ENCODE measurements at places on chromosomes 5 and 9. TPM values are rescaled to one million over a fixed set of nuclear protein-coding genes. Genes with fewer than 3 reads are reported as not detected.

- DNase-seq: no peak
Observed at GRCh38 chr5:54722846-54723433, 205.4 kb downstream of the SNX18 start.

GRCh38 chr9:79809931-79810330 is 238.2 kb downstream of the TLE4 start:
- DNase-seq: no peak

DNA sequence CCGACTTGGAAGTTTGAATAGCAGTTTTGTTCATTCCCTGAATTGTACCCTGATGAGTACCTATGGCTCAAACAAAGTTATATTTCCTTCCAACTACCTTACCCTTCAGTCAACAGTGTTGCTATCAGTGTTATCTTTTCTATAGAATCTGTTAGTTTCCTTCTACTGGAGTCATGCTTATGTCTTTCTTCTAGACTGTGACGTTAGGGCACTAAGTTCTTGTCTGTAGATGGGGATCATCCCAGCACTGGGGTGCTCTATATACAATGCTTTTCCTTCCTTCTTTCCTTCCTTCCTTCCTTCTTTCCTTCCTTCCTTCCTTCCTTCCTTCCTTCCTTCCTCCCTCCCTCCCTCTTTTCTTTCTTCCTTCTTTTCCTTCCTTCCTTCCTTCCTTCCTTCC is 973.0 kb downstream of the CDH12 start:
- DNase-seq: no peak

- DNase-seq: no peak
Observed at GRCh38 chr5:61026004-61026403, 81.0 kb downstream of the NDUFAF2 start.

Gene TRIM36
- polyA plus RNA-seq: 2.6 TPM

- no peak for DNase-seq
Observed at GRCh38 chr5:131943916-131944315, 1.5 kb downstream of the MEIKIN start.

Gene CNTFR
- polyA plus RNA-seq: 15.9 TPM

GRCh38 chr5:68196876-68197275 is 18.7 kb upstream of the PIK3R1 start:
- no peak for DNase-seq

Gene PTGES
- polyA plus RNA-seq: 4.9 TPM

DNA sequence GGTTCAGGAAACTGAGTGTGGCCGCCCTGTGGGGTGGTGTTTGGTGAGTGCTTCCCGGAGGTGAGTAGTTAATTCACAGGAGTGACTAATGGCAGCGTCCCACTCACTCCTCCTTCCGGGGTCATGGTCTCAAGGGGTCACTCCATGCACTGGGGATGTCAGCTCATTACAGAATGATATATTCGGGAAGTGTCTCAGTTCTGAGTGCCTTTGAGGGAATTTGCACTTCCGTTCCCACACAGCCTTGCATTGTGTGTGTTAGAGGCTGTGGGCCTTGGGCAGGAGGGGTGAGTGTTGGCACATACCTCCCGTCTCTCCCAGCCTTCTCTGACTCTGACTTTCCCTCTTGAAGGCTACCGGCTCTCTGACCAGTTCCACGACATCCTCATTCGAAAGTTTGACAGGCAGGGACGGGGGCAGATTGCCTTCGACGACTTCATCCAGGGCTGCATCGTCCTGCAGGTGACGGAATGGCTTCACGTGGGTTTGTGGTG is 10.5 kb upstream of the AHRR start:
- DNase-seq: no peak

GRCh38 chr5:173864126-173865050 is 23.8 kb upstream of the CPEB4 start:
- DNase-seq: peak; percentile 42

GRCh38 chr9:122904823-122905710 is at the start of gene RC3H2:
RC3H2 (minus strand) TSS chr9:122905359; CDS start chr9:122897509, 7,850 bp downstream.
- DNase-seq: peak; percentile 99

Gene HMGCR
- polyA plus RNA-seq: 60.2 TPM

DNA sequence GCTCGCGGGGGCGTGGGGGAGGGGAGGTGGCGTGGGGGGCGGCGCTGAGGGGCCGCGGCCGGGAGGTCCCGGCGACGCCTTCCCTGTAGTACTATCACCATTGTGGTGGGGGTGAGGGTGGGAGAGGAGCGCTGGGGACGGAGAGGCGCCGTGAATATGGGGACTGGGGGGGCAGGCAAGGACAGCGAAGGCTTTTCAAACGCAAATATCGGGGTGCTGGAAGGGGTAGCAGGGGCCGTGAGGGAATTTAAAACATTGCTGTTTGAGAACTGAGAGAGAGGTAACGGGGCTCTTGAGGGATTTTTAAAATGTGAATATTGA is 427 bp downstream of the RBM27 start:
- peak; percentile 9 for DNase-seq

GRCh38 chr5:158607088-158607487 is 492.6 kb downstream of the EBF1 start:
- no peak for DNase-seq

Gene ADAMTS13
- polyA plus RNA-seq: 10.4 TPM

Gene SPINK6
- polyA plus RNA-seq: not detected

GRCh38 chr9:23615569-23615968 is 210.5 kb downstream of the ELAVL2 start:
- DNase-seq: no peak
